ENCODE measurements at places on chromosomes 12 and 14.

GRCh38 chr14:74360163-74360562, 11.9 kb downstream of the VRTN start:
- DNase-seq: no peak

DNA sequence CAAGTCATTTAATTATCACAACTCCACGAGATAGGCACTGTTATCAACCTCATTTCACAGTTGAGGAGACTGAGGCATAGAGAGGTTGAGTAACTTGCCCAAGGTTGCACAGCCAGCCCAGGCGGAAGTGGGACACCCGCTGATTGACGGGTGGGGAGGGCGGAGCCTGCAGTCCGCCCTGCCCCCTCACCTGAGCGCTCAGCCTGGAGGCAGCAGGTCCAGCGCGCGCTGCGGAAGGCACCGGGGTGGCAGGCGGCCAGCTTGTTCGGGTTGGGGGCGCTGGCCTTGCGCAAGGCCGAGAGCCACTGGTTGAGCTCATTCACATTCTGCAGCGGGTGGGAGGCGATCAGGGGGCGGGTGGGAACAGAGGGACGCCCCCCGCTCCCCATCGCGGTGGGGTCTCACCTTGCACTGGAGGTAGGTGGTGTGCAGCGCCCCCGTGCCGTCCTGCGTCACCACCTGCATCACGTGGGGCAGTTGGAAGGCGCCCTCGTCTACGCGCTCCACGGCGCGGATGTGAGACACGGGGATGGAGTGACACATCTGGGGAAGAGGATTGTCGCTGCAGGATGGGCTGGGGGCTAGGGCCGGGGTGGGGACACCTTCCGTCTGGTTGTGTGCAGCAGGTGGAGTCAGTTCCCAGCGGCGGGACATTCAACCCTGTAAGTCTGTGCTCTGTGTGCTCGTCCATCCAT, 31.7 kb downstream of the RASAL1 start:
- no peak for DNase-seq

DNA sequence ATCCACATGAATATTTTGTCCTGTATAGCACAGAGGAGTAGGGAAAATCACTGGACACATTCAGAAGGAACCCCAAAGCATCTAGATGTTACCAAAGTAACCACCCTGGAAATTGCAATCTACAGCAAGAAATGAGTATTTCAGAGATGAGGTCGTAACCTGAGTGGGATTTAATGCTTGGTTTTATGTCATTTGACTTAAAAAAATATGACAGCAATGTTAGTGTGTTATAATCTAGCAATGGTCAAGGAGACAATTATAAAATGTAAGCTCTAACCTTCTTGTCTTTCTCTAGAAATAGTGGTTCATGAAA, 256.6 kb downstream of the NAV3 start:
- no peak for DNase-seq

- no peak for DNase-seq
These were observed 52.9 kb downstream of the APOBEC1 start for GRCh38 chr12:7612851-7613250.

DNA sequence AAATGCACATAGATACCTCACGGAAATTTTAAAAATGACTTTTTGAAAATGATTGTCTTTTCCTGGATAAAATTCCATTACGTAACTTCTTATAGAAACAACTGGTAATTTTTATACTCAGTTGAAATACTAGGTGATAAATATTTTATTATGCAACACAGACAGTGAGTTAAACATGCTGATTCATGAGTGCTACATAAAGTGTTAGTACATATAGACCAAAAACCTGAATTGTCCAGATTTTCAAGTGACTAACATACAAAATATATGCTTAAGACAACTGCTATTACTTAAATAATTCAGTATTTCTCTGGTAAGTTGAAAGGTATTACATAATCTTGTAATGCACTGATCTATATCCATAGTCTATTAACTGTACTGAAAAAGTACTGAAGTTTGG, 11.9 kb downstream of the PTPRO start:
- DNase-seq: no peak

DNA sequence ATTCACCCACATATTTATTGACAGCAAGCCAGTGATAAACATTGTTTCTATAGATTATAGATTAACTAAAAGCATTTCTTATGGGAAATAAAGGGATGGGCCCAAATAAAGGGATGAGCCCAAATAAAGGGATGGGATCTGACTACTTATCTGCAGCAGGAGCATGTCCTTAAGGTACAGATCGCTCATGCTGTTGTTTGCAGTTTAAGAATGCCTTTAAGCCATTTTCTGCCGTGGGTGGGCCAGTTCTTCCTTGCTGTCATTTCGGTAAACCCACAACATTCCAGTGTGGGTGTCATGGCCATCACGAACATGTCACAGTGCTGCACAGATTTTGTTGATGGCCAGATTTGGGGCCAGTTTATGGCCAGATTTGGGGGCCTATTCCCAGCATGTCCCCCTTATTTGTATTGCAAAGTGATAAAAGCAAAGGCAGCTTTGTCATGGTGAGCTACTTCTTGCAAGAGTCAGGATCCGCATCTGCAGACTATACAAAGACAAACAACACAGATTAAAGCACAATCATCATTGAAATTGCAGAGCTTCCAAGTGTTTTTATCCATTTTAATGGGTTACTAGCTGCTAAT, 700.7 kb downstream of the LRFN5 start:
- no peak for DNase-seq

- no peak for DNase-seq
These were observed 185.5 kb upstream of the ATP2B1 start for GRCh38 chr12:89893972-89894706.

- no peak for DNase-seq
These were observed 16.3 kb downstream of the MUCL1 start for GRCh38 chr12:54870617-54871016.

DNA sequence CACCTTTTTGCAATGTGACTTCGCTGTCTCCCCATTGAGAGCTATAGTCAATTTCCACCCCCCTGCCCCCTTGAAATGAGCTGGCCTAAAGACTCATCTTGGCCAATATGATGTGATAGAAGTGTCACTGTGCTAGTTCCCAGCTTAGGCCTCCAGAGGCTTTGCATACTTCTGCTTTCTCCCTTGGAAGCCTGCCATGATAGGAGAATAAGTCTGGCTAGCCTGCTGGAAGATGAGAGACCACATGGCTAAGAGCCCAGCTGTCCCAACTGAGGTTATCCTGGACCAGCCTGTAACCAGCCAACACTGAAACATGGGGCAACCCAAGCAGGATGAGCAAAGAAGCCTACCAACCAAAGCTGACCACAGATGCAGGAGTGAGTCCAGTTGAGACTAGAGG, 196.9 kb downstream of the GRIN2B start:
- no peak for DNase-seq
